Left kidney (tissue), 8 donors: ENCODE measurements at places on chromosomes 2 and 18.

GRCh38 chr2:235461763-235462414 is 32.0 kb upstream of the AGAP1 start:
- DNase-seq, result no peak

GRCh38 chr2:174607989-174608865 is 10.6 kb upstream of the WIPF1 start:
- DNase-seq, result no peak

DNA sequence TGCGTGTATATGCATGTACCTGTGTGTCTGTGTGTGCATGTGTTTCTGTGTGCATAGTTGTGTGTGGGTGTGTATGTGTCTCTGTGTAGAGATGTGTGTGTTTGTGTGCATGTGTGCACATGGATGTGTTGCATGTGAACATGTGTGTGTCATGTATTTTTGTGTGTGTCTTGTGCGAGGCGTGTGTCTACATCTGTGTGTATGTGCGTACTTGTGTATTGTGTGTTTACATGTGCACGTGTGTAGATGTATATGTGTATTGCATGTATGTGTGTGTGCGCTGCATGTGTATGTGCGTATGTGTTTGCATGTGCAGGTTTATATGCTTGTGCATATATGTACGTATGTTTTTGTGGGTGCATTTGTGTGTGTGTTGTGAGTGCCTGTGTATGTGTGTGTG is 735.2 kb downstream of the GALR1 start:
- DNase-seq, result no peak

GRCh38 chr2:159811232-159811631 is 13.2 kb upstream of the CD302 start:
- DNase-seq, result no peak

DNA sequence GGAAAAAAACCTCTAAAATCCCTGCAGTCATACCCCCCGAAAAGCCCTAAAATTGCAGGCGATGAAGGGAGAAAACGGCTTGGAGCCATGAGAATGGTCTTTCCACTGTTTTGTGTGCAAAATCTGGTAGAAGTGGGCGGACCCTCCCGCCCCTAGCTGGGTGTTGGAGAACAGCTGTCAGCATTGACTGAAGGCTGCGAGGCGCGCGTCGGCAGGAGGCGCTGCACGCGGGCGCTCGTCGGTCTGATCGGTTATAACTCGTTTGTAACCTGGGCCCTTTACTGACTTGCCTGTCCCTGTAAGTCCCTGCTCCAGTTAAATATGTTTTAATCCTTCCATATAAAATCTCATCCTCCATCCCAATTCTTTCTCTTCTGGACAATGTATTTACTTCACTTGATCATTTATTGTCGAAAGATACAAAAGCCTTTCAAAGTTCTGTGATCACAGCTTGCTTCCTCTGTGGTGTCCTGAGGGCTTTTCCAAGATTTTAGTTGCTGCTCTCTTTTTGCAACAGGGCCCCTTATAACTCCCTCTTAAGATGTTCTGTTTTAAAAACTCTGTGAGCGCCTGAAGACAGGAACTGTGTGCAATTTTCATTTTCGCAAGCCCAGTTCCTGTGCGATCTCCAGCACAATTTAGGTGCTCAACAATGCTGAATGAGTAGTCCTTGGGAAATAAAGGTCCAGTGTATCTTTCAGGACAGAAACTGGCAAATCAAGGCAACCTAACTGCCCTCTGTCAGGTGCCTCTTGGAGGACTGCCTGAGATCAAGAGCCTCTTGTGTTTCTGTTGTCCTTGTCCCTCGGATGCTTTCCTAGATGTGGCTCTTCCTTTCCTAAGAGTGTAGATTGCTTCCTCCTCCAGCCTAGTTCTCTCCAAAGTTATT is 918 bp upstream of the HNRNPLL start:
- DNase-seq, result peak; percentile 83
